ENCODE measurements at places on chromosomes 1 and 21. TPM values are rescaled to one million over a fixed set of nuclear protein-coding genes. Genes with fewer than 3 reads are reported as not detected.
A peak's percentile ranks its signal among the peaks of the same experiment; 100 is the strongest.

Gene OR2L5
- not detected for total RNA-seq

GRCh38 chr1:231037585-231038517, 2.2 kb downstream of the FAM89A start:
- no peak for DNase-seq

GRCh38 chr1:218463194-218464156, 118.3 kb downstream of the TGFB2 start:
- peak; percentile 47 for DNase-seq

GRCh38 chr21:34999397-34999941, 49.6 kb downstream of the RUNX1 start:
- DNase-seq: no peak

DNA sequence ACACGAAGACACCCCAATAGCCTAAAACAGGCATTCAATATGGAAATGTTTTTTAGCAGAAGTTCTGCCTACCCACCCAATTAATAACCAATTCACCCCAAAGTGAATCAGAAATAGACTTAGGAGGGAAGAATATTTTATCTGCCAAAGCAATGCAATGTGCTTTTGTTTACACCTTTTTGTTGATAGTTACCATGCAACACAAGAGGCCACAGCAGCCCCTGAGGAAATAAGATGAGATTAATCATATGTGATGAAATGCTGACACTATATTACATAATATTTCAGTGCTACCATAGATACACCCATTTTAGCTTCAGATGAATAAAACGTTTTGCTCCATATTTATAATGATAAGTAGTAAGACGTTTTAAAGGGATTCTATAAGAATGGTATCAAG, 60.9 kb upstream of the RGS2 start:
- DNase-seq: no peak

- no peak for DNase-seq
Observed at GRCh38 chr1:29349871-29350491, 113.7 kb downstream of the PTPRU start.

Gene AKR7A3
- 4.3 TPM for total RNA-seq

DNA sequence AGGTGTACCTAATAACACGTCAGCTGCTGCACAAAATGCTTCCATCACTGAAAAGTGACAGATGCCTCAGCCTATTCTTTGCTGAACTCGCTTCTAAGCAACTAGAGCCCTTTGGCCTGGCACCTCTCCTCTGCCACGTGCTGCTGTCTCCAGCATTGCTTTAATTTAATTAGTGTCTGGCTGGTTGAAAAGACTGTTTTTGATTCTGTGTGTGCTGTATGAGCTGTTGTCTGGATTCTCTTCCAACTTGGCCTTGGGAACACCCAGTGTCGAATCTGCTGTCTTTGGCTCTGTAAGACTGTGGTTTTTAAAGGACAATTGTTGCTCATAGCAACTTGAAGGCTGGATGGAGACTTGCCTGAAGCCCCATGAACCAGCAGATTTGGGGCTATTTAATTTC, 109.5 kb downstream of the PSMG1 start:
- no peak for DNase-seq

Gene RAVER2
- total RNA-seq: 21.8 TPM

Gene FALEC
- total RNA-seq: 1.0 TPM

DNA sequence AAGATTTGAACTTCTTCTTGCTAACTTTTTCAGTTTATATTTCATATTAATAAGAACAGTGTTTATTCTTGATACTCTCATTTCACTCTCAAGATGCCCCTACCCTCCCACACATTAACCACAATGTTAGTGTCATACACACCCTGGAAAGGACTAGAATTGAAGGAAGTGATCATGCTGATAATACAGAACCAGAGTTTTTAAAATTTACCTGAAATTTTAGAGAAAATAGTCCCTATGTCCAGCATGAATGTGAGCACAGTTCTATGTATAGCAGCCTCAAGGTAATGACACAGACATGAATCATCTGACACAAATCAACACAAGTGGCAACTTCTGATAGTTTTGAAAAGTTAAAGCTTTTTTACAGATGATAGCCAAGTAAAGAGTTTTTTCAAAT, 26.0 kb downstream of the RGS1 start:
- no peak for DNase-seq

DNA sequence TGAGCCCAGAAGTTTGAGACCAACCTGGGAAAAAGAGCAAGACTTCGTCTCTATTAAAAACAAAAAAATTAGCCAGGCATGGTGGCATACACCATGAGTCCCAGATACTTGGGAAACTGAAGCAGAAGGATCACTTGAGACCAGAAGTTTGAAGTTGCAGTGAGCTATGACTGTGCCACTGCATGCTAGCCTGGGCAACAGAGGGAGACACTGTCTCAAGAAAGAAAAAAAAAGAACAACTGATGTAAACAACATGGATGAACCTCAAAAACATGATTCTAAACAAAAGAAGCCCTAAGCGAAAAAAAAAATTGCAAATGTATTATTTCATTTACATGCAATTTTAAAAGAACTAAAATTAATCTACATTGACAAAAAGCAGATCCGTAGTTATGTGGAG, 9.0 kb downstream of the LRRC40 start:
- no peak for DNase-seq

Gene HPDL
- not detected for total RNA-seq

- no peak for DNase-seq
Observed at GRCh38 chr1:219792337-219793021, 135.9 kb downstream of the SLC30A10 start.

Gene CTSE
- total RNA-seq: 0.21 TPM

Gene RTCA
- total RNA-seq: 8.7 TPM

GRCh38 chr1:40722622-40723021, 31.1 kb downstream of the NFYC start:
- DNase-seq: no peak

Gene CFAP141
- total RNA-seq: not detected

DNA sequence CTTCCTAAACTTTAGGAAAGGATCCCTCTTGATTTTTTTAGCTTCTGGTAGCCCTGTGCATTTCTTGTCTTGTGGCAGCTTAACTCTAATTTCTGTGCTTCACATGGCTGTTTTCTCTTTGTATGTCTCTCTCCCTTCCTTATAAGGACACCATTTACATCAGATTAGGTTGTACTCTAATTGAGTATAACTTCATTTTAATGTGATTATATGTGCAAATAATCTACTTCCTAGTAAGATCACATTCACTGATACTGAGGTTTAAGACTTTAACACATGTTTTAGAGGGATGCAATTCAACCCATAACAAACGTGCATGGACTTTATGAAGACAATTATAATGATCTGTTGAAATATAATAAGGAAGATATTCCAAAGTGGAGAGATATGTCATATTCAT, 46.7 kb downstream of the RGS4 start:
- DNase-seq: no peak

GRCh38 chr1:109370712-109371340, 26.9 kb downstream of the SORT1 start:
- DNase-seq: no peak

GRCh38 chr1:113226148-113226547, 153.2 kb downstream of the LRIG2 start:
- DNase-seq: no peak

DNA sequence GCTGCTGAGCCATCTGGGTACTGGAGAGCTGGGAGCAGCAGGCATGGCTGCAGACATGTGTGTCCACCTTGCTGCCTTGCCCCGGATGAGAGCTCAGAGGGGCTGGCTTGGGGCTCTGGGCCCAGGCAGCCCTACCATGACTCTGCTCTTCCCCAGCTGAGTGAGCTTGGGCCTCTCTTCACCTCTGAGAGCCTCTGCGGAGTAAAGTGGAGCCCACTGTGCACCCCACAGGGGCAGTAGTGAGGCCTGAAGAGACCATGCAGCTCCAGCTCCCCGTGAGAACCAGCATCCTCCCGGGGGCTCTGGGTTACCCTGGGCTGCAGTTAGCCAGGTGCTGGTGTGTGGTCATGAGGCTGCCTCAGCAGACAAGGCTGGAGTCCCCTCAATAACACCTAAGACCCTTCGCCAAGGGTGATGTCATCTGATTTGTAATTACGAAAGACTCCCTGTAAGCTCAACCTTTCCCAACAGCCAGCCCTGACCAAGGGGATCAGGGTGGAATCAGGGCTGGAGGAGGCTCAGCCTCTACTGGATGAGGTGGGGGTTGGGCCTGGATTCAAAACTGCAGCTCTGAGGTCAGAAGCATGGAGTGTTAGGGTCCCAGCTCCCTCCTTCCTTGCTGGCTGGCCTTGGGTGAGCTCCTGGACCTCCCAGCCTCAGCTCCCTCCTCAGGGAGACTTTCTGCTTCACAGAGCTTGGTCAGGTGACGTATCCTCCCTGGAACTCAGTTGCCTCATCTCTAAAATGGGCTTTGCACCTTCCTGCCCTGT, 308.0 kb downstream of the MATN1 start:
- DNase-seq: peak; percentile 9

- no peak for DNase-seq
Observed at GRCh38 chr21:44090325-44090724, 16.9 kb upstream of the PWP2 start.

- DNase-seq: no peak
Observed at GRCh38 chr1:53172426-53173128, 24.0 kb upstream of the CPT2 start.

- no peak for DNase-seq
Observed at GRCh38 chr21:43031121-43031619, 44.5 kb downstream of the CBS start.

- no peak for DNase-seq
Observed at GRCh38 chr1:222697203-222697602, 15.1 kb downstream of the AIDA start.

Gene CHAF1B
- under 0.01 TPM for total RNA-seq

Gene TOR1AIP2
- total RNA-seq: 32.1 TPM

All from uterus (tissue), 4 donors.